T-helper 2 cell (primary cell): ENCODE measurements at places on chromosomes 4 and X.

DNA sequence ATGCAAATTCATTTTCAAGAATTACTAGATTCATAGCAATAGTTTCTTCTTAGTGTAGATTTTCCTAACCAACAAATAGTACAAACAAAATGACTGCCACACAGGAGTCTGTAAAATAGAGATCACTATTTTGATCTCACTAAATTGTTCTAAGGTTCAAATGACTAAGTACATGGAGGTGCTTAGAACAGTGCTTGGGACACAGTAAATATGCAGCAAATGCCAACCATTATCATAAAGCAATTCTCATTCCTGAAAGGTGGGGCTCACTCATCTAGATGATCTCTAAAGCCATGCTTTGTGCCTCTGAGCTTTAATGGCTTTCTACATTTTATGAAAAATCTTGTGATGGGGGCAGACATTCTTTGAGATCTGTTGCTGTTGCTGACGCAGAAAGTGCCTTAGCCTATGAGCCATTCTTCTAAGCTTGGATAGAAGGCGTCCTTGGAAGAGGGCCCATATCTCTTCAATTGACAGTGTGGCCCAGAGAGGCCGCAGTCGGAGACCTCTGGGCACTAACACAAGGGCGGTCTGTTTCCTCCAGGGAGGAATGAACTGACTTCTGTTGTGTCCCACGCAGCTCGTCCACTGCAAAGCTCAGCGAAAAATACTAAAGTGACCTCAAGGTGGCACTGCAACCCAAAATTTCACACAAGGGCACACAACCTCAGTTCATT lies 23.5 kb downstream of the TLR10 start:
- DNase-seq = no peak

DNA sequence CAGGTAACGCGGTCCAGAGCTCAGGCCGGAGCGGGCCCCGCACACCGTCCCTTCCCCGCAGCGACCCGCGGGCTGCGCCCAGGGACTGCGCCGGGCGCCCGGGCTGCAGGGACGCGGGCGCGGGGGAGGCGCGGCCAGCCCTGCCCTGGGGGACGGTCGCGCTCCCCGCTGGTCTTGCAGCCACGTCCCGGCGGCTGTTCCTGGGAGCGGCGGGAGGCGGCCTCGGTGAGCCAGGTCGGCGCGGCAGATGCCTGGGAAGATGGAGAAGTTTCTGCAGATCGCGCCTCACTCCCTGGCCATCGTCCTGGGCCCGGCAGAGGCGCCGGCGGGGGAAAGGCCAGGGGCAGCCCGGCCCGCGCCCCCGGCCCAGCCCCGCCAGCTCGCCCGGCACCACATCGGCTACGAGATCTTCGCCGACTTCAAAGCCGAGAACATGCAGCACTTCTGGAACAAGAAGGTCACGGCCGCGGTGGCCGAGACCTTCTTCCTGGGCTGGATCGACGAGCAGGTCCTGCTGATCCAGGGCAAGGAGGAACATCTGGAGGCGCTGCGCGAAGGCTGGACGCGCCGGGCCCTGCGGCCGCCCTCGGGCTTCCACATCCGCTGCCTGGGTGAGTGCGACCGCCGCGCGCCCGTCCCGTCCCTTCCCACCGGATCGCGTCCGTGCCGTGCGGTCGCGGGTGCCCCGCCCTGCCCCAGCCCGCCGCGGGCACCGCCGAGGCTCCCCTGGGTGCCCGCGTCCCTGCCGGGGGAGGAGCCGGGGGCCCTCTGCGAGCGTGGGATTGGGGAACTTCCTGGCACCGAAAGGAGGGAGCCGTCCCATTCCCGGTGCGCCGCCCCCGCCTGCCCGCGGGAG lies 107.4 kb upstream of the STOX2 start:
- no peak for DNase-seq

DNA sequence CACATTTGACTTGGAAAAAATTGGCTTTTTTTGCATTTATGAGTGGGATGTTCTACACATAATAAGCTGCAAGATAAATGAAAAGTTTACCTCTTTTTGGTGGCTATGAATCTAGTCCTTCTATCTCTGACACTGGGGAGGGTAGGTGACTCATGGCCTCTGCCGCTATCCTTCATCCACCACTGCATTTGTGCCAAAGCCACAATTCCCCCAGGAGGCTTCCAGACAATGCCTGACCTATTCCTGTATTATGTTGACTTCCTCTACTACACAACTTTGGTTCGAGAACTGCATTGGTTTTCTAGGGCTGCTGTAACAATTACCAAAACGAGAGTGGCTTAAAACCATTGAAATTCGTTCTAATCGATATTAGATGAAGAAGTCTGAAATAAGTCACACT lies 245.6 kb downstream of the TRAM1L1 start:
- DNase-seq = no peak

DNA sequence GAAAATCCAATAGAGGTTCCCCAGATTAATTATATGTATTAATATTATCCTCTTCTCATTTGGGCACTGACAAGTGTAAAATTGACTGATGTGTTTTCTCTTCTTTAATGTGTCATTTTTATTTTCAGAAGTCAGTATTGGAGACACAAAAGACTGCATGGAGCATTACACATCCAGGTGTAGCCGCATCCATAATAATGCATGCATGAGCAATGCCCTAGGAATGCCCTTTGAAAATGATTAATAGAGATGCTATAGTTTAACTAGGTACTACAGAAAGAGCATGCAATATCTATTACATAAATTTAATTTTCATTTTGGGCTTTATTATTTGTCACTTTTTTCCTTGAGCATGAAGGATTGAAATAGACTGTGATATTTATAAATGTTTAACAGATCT lies 509.9 kb downstream of the SPOCK3 start:
- no peak for DNase-seq

DNA sequence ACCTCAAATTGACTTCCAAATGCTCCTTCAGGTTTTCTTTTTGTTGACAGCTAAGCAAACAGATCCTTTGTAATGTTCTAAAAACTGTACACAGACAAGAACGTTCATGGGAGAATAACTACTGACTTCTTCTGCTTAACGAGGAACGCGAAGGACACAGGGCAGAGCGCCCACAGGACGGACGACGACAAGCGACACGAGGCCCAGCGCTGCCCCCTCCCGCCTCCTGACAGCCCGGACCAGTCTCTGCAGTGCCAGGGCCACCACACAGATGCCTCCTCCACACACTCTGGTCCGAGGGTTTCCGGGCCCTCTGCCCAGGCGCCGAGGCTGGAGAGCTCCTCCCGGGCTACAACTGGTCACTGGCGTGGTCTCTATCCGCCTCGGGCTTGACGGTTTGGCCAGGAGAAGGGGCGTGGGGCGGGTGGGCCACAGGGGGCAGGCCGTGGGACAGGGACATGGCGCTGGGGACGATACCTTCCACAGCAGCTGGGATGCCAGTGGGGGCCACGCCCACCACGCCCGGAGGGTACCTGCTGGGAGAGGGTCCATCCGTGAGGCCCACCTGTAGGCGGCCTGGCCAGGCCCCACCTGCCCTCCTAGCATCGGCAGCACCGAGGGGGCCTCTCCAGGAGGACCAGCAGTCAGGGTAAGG lies 36.9 kb downstream of the CTBP1 start:
- DNase-seq = no peak

GRCh38 chrX:110509755-110510532 lies 151.3 kb downstream of the RTL9 start:
- DNase-seq = no peak

- no peak for DNase-seq
Observed at GRCh38 chr4:46445710-46446314, 55.9 kb upstream of the GABRA2 start.
